ENCODE measurements at places on chromosomes 2 and 18.
A peak's percentile ranks its signal among the peaks of the same experiment; 100 is the strongest.

- DNase-seq: peak; percentile 14
Observed at GRCh38 chr18:58139459-58140386, 95.7 kb downstream of the NEDD4L start.

DNA sequence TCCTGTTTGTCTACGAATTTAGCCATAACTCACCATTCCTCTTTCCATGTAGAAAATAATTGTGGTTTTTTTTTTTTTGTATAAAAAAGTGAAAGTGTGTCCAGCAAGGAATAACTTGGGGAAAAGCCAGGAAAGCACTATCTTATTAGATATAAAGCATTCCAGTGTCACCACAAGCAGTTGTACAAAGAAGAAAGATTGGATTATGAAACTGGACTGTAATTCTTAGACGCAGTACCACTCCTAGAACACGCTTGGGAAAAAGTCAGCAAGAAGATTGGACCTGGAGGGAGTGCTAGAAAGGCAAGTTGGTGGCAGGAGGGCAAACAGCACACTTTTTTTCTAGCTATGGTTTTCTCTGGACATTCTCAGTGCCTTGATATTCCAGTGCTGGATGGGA lies 186.7 kb downstream of the PARD3B start:
- no peak for DNase-seq

GRCh38 chr2:118202707-118203303 lies 114.5 kb downstream of the INSIG2 start:
- peak; percentile 74 for DNase-seq

DNA sequence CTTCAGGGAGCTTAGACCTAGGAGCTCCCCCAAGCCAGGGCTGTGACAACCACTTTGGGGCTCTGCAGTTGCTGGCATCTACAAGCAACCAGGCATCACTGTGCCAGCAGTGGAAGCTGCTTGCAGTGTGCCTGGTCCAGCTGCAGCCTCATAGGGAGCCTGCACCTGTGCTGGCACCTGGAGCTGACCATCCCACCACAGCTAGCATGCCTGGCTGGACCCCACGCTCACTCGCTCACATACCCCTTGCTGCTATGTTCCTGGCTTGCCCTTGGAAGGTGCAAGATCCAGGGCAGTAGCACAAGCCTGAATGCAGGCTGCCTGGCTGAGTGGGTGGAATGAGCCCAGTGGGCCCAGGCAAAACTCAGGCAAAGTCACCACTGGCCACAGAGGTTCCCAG lies 82.5 kb downstream of the ZNF804A start:
- no peak for DNase-seq

- no peak for DNase-seq
Observed at GRCh38 chr2:188678882-188679281, 295.3 kb upstream of the COL3A1 start.

DNA sequence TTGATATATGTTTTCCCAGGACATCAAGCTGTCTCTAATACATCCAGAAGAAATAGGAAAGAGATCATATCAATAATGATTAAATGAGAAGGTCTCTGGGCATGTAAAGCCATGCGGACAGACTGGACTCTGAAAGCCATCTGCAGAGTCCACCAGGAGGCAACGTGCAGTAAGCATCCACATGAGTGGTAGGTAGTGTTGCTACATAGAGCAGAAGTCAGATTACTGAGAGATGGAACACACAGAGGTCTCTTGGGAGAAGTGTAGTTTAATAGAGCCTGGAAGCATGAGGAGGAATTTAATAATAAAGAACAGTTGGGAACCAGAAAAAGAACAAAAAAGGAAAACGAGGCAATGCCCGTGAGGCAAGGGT lies 758.1 kb upstream of the DDX18 start:
- DNase-seq: no peak

DNA sequence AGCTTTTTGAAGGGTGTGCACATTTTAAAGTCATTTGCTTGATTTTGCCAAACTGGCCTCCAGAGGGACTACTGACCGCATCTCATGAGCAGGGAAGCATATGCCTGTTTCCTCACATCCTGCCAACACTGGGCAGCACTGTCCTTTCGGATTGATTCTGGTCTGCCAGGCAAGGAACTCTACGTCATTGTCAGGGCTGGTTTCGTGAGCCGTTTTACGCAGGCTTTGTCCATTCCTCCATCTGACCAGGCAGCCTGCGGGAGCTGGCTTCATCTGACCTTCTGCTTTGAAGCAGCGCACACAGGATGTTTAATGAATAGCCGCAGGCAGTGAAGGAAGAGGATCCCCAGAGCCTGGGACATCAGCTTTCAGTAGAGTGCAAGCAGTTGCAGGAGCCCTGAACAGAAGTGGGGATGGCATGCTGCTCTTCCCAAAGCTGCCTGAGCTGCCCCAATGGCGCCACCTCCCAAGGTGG lies 46.3 kb upstream of the SEMA4C start:
- no peak for DNase-seq

DNA sequence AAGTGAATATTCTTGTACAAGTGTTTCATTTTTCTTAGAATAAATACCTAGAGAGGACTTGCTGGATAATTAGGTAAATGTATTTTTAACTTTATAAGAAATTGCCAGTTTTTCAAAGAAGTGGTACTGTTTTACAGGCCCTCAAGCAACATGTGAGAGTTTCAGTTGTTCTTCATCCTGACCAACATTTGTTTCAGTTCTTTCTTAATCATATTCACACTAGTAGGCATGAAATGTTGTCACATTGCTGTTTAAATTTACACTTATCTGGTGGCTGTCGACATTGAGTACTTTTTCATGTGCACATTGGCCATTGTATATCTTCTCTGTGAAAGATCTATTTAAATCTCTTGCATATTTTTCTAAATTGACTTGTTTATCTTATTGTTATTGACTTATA lies 178.1 kb downstream of the ACOXL start:
- no peak for DNase-seq

DNA sequence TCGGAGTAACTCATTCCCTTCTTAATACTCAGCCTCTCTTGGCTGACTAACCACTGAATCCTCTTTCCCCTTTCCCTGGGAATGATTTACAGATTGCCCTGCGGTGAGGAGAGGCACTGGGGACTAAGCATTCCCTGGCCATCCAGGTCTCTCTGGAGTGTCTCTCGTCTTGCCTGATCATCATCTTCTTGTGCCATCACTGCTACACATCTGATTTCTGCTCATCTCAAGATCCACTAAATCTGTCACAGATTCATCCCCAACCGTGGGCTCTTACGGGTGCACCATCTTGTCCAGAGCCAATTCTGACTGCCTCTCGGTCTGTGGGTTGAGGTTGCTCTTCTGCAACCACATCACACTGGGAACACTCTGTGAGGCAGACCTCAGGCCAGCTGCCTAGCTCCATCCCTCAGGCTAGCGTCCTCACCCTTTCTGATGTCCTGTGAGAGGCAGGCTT lies 12.0 kb downstream of the SFTPB start:
- DNase-seq: no peak

- no peak for DNase-seq
Observed at GRCh38 chr2:56244911-56245530, 61.2 kb downstream of the CCDC85A start.

DNA sequence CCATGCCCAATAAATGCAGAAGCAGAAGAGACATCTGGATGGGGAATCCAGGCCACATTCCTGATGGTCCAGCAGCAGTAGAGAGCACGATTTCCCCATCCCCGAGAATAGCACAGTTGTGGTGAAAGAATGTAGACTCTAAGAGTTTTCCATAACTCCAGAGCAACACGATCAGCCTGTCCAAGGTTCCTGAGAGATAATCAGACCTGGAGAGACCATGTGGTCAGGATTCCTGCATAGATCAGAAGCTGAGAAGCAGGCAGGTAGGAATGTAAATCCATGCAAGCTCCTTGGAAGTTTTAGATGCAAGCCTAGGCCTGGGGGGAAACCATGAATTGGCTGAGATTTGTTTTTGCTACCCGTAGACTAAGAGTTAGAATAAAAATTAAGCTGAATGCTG lies 34.2 kb upstream of the PTPRM start:
- no peak for DNase-seq

DNA sequence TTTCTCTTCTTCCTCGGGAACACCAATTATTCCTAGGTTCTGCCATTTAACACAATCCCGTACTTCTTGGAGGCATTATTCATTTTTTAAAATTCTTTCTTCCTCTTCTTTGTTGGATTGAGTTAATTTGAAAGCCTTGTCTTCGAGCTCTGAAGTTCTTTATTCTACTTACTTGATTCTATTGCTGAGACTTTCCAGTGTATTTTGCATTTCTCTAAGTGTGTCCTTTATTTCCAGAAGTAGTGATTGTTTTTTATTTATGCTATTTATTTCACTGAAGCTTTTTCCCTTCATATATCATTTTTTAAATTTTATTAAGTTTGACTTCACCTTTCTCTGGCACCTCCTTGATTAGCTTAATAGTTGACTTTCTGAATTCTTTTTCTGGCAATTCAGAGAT lies 13.6 kb upstream of the UPP2 start:
- DNase-seq: no peak

- DNase-seq: peak; percentile 80
Observed at GRCh38 chr2:218959141-218959731, at the start of gene CDK5R2. Gene CDK5R2, plus strand, starts transcription at chr2:218959666. Its CDS starts 155 bp downstream, at chr2:218959821.

Data from activated naive CD4-positive, alpha-beta T cell treated with anti-CD3 and anti-CD28 coated beads for 36 hours (primary cell).